ENCODE measurements at places on chromosomes 7 and 10. TPM values are rescaled to one million over a fixed set of nuclear protein-coding genes. Genes with fewer than 3 reads are reported as not detected.

The MET gene
- 3.9 TPM for total RNA-seq

The MOGAT3 gene
- not detected for total RNA-seq

The ANK3 gene
- total RNA-seq: 73.0 TPM

The MSMB gene
- total RNA-seq: not detected

The MRC1 gene
- total RNA-seq: 0.21 TPM
